ENCODE measurements at places on chromosomes 4 and X.

DNA sequence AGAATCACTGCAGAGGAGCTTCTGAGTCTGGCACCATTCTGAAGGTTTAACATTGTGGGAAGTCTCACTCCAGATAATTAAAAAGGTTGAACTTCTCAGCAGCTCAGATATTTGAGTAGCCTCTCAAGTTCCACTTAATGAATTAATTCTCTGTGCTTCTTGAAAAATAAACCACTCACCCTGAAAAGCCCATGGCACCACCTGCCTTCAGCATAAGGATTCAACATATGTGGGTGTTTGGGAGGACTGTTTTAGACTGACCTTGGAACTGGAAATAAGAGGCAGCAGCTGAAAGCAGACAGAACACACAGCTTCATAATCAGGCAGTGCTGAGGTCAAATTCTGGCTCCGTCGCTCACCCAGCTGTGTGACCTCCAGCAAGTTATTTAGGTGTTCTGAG, 100.6 kb downstream of the KCNIP4 start:
- DNase-seq, result no peak

GRCh38 chrX:100643956-100644860, at the start of gene SRPX2:
TSS of gene SRPX2 (plus strand) at chrX:100644199. CDS start at chrX:100646323, 2,124 bp downstream.
- DNase-seq, result no peak

- no peak for DNase-seq
Observed at GRCh38 chr4:183527326-183527725, 22.5 kb downstream of the ING2 start.

GRCh38 chr4:30461218-30461617, 259.0 kb upstream of the PCDH7 start:
- DNase-seq, result no peak
